Regular cardiac myocyte (primary cell): ENCODE measurements at places on chromosomes 3 and 15. TPM values are rescaled to one million over a fixed set of nuclear protein-coding genes. Genes with fewer than 3 reads are reported as not detected.

The ATP13A5 gene
- total RNA-seq, result not detected in 2 replicates

The FAM107A gene
- total RNA-seq, result not detected in 2 replicates

The IL12A gene
- 1.2 and 1.4 TPM in 2 replicates for total RNA-seq

The GOLGA6L4 gene
- 0.19 and 1.1 TPM in 2 replicates for total RNA-seq

The SKIL gene
- total RNA-seq, result 76.5 and 84.8 TPM in 2 replicates

The GASK1A gene
- 1.9 and 2.3 TPM in 2 replicates for total RNA-seq

The HACL1 gene
- total RNA-seq, result 23.0 and 26.8 TPM in 2 replicates

The OSTN gene
- total RNA-seq, result 8.7 and 10.4 TPM in 2 replicates

The NGRN gene
- 90.3 and 122 TPM in 2 replicates for total RNA-seq

The CXCR6 gene
- not detected in 2 replicates for total RNA-seq

The LRRC34 gene
- 1.1 and 2.9 TPM in 2 replicates for total RNA-seq

The BFSP2 gene
- not detected in 2 replicates for total RNA-seq

The SI gene
- total RNA-seq, result not detected in 2 replicates

The TRH gene
- under 0.01 and 0.38 TPM in 2 replicates for total RNA-seq

The CCR8 gene
- total RNA-seq, result not detected in 2 replicates

The ARNT2 gene
- total RNA-seq, result 4.6 and 7.6 TPM in 2 replicates

The ZPLD1 gene
- total RNA-seq, result 0.19 and 0.56 TPM in 2 replicates

The SLC27A2 gene
- total RNA-seq, result under 0.01 and 2.3 TPM in 2 replicates

The ZNF774 gene
- 1.7 and 3.1 TPM in 2 replicates for total RNA-seq

The ZBED2 gene
- under 0.01 and 0.19 TPM in 2 replicates for total RNA-seq

The PRSS50 gene
- not detected in 2 replicates for total RNA-seq

The NOX5 gene
- total RNA-seq, result under 0.01 and 0.28 TPM in 2 replicates

The TICRR gene
- total RNA-seq, result 3.7 and 5.0 TPM in 2 replicates

The SLC28A2 gene
- total RNA-seq, result under 0.01 TPM in 1 of 2 replicates, not detected in the other

The CEP97 gene
- total RNA-seq, result 11.6 and 21.5 TPM in 2 replicates

The PRR20G gene
- not detected in 2 replicates for total RNA-seq

The MUSTN1 gene
- total RNA-seq, result 0.56 TPM in 1 of 2 replicates, not detected in the other

The IQCF6 gene
- not detected in 2 replicates for total RNA-seq

The PLA2G4E gene
- total RNA-seq, result not detected in 2 replicates

The ISG20 gene
- 3.7 and 10.7 TPM in 2 replicates for total RNA-seq

The TGM4 gene
- total RNA-seq, result not detected in 2 replicates

The SEC11A gene
- 253 and 315 TPM in 2 replicates for total RNA-seq

The GABRR3 gene
- total RNA-seq, result not detected in 2 replicates

The PIK3CB gene
- total RNA-seq, result 12.7 and 13.2 TPM in 2 replicates

The NR2F2 gene
- 15.5 and 18.6 TPM in 2 replicates for total RNA-seq

The NEK10 gene
- total RNA-seq, result 15.9 and 27.6 TPM in 2 replicates

The DUOXA2 gene
- total RNA-seq, result not detected in 2 replicates

The COL6A6 gene
- total RNA-seq, result under 0.01 TPM in 2 replicates

The ASB14 gene
- not detected in 2 replicates for total RNA-seq

The CPEB1 gene
- 5.2 and 13.8 TPM in 2 replicates for total RNA-seq

The ARPIN gene
- 7.6 and 11.3 TPM in 2 replicates for total RNA-seq

The SSUH2 gene
- not detected in 2 replicates for total RNA-seq

The GOLGA8J gene
- 0.28 TPM in 1 of 2 replicates, not detected in the other for total RNA-seq

The MED12L gene
- 0.19 and 0.28 TPM in 2 replicates for total RNA-seq

The LIPH gene
- 0.96 and 2.3 TPM in 2 replicates for total RNA-seq

The COL7A1 gene
- total RNA-seq, result 9.8 and 20.3 TPM in 2 replicates

The TPRA1 gene
- 35.7 and 60.0 TPM in 2 replicates for total RNA-seq

The MAP6D1 gene
- 2.9 and 3.4 TPM in 2 replicates for total RNA-seq

The GJD2 gene
- total RNA-seq, result not detected in 2 replicates

The ARL14 gene
- total RNA-seq, result under 0.01 TPM in 1 of 2 replicates, not detected in the other

The DYNLT2B gene
- total RNA-seq, result 7.0 and 12.5 TPM in 2 replicates

The TNNC1 gene
- 0.96 and 2.5 TPM in 2 replicates for total RNA-seq

The SCAANT1 gene
- total RNA-seq, result not detected in 2 replicates

The CADPS gene
- total RNA-seq, result 0.85 TPM in 1 of 2 replicates, not detected in the other

The MAPKAPK3 gene
- total RNA-seq, result 21.1 and 36.6 TPM in 2 replicates

The LTF gene
- total RNA-seq, result 0.38 and 2.0 TPM in 2 replicates

The RAD54L2 gene
- 9.0 and 14.8 TPM in 2 replicates for total RNA-seq

The GNAT1 gene
- total RNA-seq, result not detected in 2 replicates

The GCNT3 gene
- under 0.01 and 0.56 TPM in 2 replicates for total RNA-seq

The FEZF2 gene
- total RNA-seq, result not detected in 2 replicates
